GDM1 (cell line): ENCODE measurements at places on chromosomes 2 and 18.

- DNase-seq = no peak
These were observed 996.2 kb upstream of the FANCL start for GRCh38 chr2:59237311-59237710.

GRCh38 chr2:214130114-214130513 is 280.7 kb upstream of the VWC2L start:
- DNase-seq = no peak

DNA sequence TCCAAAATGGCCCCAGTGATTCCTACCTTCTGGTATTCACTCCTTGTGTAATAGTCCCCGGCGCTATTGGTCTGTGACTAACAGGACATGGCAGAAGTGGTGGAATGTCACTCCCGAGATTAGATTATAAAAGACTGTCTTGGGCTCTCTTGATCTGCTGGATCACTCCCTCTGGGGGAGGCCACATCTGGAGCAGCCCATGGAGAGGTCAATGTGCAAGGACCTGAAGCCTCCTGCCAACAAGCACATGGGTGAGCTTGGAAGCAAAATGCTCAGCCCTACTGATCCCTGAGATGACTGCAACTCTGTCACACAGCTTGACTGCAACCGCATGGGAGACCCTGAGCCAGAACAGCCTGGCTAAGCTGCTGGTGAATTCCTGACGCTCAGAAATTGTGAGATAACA is 94.3 kb upstream of the GLI2 start:
- no peak for DNase-seq

- DNase-seq = no peak
These were observed 162.1 kb upstream of the ZNF516 start for GRCh38 chr18:76656925-76657827.

DNA sequence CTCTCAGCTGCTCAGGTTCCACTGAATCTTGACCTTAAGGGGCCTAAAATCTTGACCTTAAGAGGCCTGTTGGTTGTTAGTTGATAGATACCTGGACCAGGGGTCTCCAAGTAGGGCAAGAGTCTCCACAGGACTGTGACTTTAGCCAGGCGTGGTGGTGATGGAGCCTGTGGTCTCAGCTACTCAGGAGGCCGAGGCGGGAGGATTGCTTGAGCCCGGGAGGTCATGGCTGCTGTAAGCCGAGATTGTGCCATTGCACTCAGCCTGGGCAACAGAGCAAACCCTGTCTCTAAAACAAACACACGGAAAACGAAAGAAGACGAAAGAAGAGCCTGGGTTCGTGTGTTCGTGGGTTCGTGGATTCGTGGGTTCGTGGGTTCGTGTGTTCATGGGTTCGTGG is 120.2 kb upstream of the CTDP1 start:
- DNase-seq = no peak

DNA sequence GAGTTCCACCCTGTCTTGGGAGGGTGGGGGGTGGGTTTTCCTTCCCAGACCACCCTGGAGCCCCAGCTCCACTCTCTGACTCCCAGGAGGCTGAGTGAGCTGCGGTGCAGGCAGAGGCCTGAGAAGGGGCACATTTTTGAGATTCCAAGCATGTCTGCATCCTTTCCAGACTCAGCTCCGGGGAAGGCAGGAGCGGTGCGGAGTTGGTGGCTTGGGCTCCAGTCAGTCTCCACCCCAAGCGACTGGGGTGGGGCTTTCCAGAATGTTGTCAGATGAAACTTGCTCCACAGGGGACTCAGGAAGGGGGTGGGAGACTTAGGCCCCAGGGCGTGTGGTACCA is 44.2 kb upstream of the HS6ST1 start:
- no peak for DNase-seq

DNA sequence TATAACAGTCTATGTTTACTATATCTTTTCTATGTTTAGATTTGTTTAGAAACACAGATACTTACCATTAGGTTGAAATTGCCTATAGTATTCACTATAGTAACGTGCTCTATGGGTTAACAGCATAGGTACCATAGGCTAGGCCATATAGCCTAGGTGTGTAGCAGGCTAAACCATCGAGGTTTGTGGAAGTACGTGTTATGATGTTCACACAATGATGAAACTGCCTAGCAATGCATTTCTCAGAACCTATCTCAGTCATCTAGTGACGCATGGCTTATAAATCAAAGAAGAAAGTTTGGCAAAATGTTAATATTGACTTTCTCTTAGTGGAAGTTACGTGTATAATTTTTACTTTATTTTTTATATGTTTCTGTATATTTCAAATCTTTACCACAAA is 466.2 kb upstream of the NRP2 start:
- no peak for DNase-seq

GRCh38 chr2:218615868-218616315 is 8.2 kb downstream of the PLCD4 start:
- no peak for DNase-seq

GRCh38 chr18:6668836-6669235 is 60.7 kb upstream of the ARHGAP28 start:
- no peak for DNase-seq

DNA sequence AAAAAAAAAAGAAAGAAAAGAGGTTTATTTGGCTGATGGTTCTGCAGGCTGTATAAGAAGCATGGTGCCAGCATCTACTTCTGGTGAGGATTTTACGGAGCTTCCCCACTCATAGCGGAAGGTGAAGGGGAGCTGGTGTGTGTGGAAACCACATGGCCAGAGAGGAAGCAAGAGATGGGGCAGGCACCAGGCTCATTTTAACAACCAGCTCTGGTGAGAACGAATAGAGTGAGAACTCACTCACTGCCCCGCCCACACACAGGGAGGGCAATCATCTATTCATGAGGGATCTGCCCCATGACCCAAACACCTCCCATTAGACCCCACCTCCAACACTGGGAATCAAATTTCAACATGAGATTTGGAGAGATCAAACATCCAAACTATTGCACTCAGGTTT is 68.5 kb downstream of the MOGAT1 start:
- no peak for DNase-seq

DNA sequence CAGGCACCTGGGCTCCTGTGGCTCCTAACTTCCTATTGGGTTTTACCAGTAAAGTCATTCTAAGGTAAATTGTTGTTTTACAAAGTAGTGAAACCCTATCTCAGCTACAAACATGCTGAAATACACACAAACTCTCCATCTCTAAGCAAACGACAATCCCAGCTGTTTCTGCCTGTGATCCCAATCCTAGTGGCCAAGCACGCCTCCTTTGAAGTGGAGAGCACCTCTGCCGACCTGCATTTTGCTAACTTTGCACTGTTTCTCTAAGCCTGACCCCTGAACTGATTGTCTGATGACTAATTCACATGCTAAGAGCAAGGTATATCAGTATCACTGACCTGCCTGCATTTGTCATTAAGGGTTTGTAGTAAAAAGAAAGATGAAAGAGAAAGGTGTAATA is 124.3 kb downstream of the PAX3 start:
- DNase-seq = no peak

- no peak for DNase-seq
These were observed 217.3 kb upstream of the HS6ST1 start for GRCh38 chr2:128535953-128536352.

- DNase-seq = no peak
These were observed 256.7 kb downstream of the HAUS1 start for GRCh38 chr18:46360866-46361265.

GRCh38 chr2:1788478-1788959 is 44.2 kb upstream of the PXDN start:
- DNase-seq = no peak

GRCh38 chr18:46171331-46171730 is 67.1 kb downstream of the HAUS1 start:
- no peak for DNase-seq

DNA sequence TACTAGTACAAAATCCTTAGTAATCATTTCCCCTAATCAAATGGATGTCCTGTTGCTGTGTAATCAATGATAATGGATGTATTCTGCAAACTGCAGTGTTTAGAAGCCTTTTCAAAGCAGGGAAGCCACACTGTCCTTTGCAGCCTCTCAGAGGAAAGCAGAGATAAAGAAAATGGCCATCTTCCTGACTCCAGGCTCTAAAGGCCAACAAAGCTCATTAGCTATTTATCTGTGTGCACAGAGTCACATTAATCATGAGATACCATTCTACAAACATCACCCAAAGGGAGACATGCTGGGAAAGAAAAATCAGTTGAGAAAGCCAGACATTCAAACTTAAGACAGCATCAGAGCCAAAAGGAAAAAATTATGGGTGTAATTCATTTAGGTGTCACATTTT is 165.0 kb downstream of the RAD51AP2 start:
- DNase-seq = no peak

DNA sequence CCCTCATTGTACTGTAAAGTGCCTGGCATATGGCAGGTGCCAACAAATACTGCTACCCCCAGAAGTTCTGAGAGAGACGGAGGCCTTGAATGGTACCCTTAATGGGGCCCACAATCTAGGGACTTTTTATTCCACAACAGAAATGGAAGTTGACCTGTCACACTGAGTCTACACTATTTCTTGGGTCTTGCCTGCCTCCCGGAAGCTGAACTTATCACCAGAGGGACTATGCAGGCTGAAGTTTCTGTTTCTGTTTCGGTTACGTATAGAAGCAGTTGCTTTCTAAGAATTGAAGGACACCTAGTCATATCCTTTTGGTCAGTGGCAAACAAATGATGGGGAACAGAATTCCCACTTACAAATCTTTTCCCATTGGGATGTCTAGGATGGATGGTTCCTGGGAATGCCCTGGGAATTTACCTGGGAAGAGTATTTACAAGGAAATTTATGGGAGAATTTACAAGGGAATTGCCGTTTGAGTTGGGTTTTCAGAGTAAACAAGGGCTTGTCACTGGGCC is 74.2 kb downstream of the HS1BP3 start:
- no peak for DNase-seq

- DNase-seq = no peak
These were observed 328.1 kb downstream of the SLC8A1 start for GRCh38 chr2:40123746-40124145.

DNA sequence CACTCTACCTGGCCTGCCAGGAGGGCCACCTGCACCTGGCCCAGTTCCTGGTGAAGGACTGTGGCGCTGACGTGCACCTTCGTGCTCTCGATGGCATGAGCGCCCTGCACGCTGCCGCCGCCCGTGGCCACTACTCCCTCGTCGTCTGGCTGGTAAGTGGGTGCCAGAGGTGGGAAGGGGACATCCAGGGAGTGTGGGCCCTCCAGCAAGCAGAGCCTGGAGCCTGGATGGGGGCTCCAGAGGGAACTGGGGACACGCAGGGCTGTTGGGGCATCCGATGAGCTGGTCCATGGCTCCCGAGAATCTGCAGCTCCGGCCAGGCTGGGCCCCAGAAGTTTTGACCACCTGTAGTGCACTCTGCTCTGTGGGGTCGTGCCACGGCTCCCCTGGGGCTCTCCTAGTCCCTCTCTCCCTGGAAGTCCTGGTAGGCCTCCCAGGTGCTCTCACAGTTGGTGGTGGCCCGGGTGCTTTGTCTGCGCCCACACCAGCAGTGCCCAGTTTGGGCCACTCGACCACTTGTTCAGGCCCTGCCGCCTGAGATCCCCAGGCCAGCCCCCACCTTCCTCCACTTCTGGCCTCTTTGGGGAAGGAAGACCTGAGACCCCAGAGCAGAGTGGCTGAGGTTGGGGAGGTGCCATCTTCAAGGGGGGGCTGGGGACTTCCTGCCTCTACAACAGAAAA is 4.7 kb downstream of the ESPNL start:
- DNase-seq = no peak
